ENCODE measurements at places on chromosomes 7 and 10. TPM values are rescaled to one million over a fixed set of nuclear protein-coding genes. Genes with fewer than 3 reads are reported as not detected.
A peak's percentile ranks its signal among the peaks of the same experiment; 100 is the strongest.

The MYH16 gene
- not detected for total RNA-seq

The NPSR1 gene
- total RNA-seq, result not detected

- no peak for ATAC-seq
Observed at GRCh38 chr7:157827045-157827862, 490.4 kb downstream of the DNAJB6 start.

- no peak for ATAC-seq
Observed at GRCh38 chr10:74794531-74794930, 31.9 kb upstream of the KAT6B start.

The ADARB2 gene
- total RNA-seq, result 2.0 TPM

The THAP5 gene
- 41.7 TPM for total RNA-seq

DNA sequence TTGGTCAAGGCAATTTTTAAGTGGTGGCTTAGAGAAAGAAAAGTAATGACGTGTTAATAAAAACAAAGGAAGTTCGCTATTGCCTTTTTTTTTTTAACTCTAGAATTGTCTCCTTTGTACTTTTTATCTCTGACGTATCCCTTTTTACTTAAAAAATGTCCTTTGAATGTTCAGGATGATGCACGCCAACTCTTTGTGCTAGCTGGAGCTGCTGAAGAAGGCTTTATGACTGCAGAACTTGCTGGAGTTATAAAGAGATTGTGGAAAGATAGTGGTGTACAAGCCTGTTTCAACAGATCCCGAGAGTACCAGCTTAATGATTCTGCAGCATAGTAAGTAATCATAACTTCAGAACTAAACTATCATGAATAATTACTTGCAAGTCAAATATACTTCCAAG is 64.4 kb downstream of the GNAI1 start:
- ATAC-seq, result no peak

- no peak for ATAC-seq
Observed at GRCh38 chr10:82757901-82758300, 882.9 kb downstream of the NRG3 start.

The ITGA8 gene
- 577 TPM for total RNA-seq

DNA sequence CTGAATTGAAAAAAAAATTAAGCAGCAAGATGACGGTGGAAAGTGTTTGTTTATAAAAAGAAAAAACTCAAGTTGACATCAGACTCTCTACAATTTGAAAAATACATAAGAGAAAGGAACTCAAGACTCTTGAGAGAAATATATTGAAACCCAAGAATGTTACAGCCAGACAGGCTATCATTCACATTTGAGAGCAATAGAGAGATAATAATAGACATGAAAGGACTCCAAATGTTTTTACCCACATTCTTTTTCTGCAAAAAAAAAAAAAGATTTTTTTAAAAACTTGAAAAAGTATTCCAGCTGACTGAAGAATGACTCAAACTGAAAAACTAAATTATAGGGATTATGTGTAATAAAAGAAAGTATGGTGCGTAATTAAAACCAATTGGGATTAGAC is 532.4 kb downstream of the INHBA start:
- ATAC-seq, result no peak

The BTBD16 gene
- total RNA-seq, result not detected

- peak; percentile 68 for ATAC-seq
Observed at GRCh38 chr7:2529161-2530070, 9.8 kb downstream of the LFNG start.

- ATAC-seq, result no peak
Observed at GRCh38 chr10:107013258-107014006, 151.1 kb downstream of the SORCS1 start.

DNA sequence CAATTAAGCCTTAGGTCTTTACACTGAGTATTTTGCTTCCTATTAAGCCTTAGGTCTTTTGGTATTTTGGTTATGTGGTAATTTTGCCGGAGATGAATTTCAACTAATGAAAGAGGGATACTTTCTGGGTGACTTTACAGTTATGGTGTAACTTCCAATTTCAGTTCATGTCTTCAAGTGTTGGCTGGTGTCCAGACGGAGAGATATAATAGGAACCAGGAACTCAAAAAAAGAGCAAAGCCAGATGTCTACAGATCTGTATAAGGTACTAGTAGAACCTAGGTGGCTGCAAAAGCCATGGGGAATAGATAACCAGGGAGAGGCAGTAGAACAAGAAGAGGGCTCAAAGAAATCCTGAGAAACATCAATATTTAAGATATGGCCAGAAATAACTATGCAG is 12.3 kb downstream of the ERCC6 start:
- no peak for ATAC-seq

GRCh38 chr7:149199234-149199995 is 4.1 kb downstream of the ZNF282 start:
- ATAC-seq, result no peak

- no peak for ATAC-seq
Observed at GRCh38 chr7:155713384-155713783, 68.9 kb downstream of the RBM33 start.

DNA sequence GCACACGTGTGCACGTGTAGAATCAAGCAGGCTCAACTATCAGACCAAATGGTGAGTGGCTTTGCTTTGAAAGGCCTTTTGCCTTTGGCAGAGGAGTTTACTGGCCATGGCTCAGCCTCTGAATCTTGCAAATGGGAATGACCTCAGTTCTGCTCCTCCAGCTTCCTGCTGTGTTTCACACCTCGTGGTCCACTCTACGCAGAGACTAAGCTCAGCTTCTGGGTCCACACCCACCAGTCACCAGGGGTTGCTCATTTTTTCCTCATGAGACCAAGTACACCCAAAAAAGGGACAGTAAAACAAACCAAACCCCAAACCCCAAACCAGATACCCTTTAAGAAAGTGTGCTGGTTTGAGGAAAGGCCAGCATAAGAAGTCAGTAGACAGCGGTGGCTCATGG is 236.4 kb downstream of the DNAJB6 start:
- ATAC-seq, result no peak

- peak; percentile 81 for ATAC-seq
Observed at GRCh38 chr10:3525832-3526449, 259.1 kb downstream of the KLF6 start.

GRCh38 chr10:99337901-99338300 is 8.7 kb downstream of the CNNM1 start:
- no peak for ATAC-seq

GRCh38 chr7:107564553-107565298 is 955 bp downstream of the DUS4L start:
- ATAC-seq, result no peak

The LBX1 gene
- not detected for total RNA-seq
